ENCODE measurements at places on chromosomes 3 and 15.

DNA sequence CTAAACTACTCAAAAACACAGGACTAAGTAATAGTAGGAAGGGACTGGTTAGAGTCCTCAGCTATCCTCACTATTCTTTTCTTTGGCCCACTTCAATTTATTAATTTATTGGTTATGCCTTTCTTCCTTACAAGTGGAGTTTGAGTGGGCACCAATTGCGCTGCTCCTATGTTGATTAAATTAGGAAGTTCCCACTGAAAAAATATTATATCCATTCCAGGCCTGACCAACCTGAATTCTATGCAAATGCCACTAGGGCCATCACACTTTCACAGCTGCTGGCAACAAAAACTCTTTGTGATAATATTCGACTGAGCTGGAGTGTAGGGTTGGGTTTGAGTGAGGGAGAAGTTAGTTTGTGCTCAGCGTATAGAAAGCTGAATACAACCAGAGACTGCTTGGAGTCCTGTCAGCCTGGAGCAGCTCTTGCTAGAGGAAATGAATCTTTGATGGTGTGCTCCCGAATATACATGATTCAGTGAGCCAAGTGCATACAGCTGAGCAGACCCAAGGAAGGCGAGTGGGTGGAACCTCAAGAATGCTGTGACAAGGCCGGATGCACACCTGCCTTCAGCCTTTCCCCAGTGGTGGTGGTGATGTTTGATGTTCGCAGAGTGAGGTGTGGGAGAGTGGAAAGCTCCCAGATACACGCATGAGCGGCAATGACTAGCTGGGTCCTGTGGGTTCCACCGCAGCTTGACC, 1.5 kb downstream of the ARHGEF3 start:
- peak; percentile 50 for DNase-seq

DNA sequence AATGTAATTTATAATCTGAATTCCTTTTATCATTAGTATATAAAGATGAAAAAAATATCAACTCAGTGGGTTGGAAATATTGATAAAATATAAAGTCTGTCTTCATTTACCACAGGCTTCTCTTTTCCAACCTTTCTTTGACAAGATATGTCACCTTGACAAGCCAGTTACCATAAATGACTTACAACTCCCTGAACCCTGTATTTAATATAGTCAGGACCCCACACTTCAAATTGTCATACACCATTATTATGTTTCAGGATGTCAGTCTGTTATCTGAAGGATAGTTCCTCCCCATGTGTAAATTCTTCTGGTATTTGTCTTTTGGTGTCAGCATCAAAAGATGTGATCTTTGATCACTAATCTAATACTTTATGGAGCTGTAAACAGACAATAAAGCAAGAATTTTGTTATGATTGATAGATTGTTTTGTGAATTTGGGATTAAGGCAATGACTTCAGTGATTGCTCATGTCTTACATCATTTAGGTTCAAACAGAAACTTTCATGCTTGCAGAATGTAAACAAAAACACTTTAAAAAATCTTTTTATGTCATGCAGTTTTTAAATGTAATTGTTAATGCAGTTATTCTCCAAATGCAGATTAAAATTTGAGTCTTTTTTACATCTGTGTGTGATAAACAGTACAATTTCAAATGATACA, 503.5 kb upstream of the BCHE start:
- DNase-seq: no peak

DNA sequence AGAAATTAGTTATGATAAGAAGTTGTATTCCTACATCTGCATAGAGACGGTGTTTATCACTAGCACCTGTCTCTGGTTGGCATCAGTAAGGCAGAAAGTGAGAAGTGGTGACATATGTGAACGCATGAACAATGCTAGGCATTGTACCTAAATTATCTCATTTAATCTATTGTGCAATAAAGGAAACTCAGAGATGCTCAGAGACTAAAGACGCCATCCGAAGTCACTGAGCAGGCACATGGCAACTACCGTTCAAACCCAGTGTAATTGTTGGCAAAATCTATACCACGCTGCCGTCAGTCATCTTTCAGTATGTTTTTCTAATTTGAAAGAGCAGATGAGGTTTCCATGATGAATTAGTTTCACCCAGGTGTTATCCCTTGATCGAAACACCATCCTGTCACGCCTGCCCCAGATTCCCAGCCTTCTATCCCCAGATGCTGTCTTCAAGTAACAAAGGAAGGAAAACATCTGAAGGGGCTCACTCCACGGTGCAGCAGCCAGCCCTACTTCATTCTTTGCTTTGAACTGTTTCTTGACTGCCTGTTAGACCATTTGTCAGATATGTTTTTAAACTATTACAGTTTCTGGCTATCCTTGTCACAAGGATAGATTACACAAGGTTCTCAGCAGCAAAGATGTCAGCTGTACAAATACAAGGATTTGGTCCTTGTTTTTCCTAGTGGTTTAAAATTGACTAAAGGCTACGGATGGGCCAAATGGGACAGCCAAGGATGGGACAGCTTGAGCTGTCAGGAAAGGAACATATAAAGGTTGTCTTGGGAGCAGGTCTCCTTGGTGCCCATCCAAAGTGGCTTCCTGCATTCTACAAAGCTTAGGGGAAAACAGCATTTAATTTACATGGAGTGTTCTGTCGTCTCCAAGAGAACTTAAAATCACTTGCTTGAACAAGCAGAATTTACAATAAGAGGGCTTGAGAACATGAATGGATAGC, 99.1 kb downstream of the TMEM108 start:
- no peak for DNase-seq

DNA sequence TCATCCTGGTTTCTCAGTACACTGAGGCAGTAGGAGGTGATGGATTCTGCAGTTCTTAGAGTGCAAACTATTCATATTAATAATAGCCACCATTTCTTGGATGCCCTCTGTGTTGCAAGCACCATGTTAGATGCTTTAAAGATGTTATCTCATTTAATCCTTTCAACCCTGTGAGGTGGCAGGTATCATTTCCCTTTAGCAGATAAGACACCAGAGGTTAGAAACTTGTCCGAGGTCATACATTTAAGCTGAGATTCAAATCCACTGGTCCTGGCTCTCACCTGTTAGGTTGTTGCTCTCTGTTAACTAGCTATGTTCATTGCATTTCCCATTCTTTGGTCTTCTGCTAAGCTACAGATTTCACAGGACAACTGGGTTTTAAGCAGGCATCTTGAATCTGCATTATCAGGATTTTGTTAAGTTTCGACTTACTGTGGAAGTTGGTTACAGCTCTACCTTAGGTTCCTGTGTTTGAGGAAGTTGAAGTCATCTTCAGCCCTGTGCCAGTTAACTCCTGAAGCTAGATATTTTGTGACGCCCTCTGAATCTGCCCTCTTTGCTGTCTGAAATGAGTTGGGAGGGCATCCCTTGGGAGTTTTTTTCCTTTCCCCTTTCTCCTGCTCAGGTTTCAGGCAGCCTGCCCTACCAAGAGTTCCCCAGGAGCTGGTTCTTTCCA, 6.4 kb downstream of the PDE8A start:
- DNase-seq: no peak

DNA sequence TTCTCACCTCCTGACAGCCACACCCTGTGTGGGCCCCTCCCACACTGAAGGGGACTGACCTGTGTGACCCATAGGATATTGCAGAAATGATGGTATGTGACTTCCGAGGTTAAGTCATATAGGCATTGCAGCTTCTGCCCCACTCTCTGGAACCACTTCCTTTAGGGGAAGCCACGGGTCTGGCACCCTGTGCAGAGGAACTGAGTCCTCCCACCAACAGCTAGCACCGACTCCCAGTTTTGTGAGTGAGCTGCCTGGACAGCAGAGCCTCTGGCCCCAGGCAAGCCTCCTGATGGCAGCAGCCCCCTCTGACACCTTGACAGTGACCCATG, 24.6 kb upstream of the SLC6A6 start:
- no peak for DNase-seq

- peak; percentile 72 for DNase-seq
Observed at GRCh38 chr3:66407611-66408218, 93.1 kb downstream of the LRIG1 start.

- no peak for DNase-seq
Observed at GRCh38 chr15:59622289-59622688, 10.7 kb downstream of the GCNT3 start.

DNA sequence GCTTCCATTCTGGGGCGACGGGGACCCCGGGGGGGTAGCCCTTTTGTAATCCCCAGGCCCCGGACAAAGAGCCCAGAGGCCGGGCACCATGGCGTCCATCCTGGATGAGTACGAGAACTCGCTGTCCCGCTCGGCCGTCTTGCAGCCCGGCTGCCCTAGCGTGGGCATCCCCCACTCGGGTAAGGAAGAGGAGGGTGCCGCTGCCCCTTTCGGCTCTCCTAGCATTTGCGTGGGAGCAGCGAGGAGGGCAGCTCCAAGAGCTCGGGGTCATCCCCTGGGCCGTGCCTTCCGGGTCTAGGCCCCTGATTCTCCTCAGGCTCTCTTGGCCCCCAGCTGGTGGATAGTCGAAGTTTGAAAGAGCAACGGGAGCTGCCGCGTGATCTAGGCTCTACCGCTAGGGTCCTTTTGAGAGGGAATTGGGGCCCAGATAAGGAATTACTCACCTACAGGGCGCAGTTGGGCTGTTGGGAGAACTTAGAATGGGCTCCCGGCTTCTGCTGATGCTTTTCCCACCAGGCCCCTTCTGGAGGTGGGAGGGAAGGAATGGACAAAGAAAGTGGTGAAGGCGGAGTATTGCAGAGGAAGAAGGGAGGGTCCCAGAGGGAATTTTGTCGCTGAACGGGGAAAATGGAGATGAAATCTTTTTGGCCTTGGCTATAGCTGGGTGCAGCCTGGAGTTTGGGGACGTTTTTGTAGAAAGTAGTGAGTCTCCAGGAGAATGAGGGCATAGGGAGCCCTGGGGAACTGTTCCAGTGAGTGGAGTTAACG, 615 bp downstream of the VPS18 start:
- DNase-seq: peak; percentile 38

GRCh38 chr15:87638554-87639083, 617.9 kb downstream of the NTRK3 start:
- DNase-seq: no peak

DNA sequence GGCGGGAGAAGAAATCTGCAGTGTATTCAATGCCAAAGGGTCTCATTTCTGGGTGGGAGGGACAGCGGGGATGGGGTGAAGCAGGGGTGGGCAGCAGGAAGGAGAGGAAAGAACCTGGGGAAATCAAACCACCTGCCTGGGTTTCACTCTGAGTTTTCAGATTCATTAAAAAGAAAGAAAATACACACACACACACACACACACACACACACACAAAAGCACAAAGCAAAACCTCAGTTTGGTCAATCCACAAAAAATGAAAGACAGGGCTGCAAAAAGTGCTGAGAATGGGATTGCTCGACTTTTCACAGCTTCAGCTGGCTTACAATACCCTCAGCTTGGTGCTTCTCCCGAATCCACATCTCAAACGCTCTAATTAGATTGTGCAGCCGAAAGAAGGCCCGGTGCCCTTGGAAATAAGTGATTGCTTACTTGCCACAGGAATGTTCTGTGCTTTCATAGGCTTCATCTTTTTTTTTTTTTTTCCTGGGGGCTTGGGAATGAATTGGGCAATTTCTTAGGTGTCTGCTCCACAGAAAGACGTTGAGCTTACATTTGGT, 370.5 kb downstream of the RORA start:
- DNase-seq: no peak

DNA sequence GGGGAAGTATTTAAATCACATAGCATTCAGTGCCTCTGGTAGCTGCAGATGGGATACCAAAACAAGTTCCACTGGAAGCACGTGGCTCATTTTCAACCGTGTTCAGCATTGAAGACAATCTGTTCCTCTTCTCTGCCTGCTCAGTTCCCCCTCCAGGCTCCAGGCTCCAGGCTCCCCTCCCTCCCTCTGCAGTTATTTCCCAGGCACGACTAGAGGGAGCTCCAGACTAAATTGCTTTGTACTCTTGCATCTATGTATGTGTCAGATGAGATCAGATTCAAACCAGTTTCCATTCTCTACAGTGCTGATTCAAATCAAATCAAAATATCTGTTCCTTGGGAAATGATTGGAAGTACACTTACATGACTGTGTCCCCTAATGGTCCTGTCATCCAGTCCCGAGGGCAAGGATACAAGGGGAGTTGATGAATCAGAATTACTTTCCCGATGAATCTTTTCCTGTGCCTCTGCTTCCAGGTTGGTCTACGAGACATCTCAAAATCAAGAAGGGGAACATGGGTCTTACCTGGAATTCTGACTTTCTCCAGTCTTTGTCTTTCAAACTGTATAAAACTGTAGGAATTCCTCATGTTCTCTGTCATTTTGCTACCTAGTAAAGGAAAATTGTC, 600.5 kb downstream of the EDEM1 start:
- no peak for DNase-seq

- no peak for DNase-seq
Observed at GRCh38 chr3:14852717-14853116, 34.0 kb downstream of the FGD5 start.

DNA sequence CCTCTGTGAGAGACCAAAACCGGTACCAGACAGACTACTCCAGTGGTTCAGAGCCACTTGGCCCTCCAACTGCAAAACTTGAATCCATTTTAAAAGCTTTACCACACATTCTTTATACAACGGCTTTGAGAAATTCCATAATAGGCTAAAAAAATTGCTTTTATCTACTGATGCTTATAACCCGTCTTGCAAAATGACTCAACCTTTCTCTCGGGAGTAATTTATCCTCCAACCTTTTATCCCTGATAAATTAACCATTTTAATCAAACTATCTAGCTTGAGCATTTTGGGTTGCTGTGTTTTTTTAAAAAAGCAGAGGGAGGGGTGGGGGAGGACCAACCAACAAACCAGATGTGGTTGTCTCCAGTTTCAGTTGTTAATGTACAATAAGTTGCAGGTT, 275.7 kb upstream of the LRTM1 start:
- no peak for DNase-seq

- DNase-seq: no peak
Observed at GRCh38 chr3:12553921-12554391, 2.9 kb upstream of the MKRN2 start.

DNA sequence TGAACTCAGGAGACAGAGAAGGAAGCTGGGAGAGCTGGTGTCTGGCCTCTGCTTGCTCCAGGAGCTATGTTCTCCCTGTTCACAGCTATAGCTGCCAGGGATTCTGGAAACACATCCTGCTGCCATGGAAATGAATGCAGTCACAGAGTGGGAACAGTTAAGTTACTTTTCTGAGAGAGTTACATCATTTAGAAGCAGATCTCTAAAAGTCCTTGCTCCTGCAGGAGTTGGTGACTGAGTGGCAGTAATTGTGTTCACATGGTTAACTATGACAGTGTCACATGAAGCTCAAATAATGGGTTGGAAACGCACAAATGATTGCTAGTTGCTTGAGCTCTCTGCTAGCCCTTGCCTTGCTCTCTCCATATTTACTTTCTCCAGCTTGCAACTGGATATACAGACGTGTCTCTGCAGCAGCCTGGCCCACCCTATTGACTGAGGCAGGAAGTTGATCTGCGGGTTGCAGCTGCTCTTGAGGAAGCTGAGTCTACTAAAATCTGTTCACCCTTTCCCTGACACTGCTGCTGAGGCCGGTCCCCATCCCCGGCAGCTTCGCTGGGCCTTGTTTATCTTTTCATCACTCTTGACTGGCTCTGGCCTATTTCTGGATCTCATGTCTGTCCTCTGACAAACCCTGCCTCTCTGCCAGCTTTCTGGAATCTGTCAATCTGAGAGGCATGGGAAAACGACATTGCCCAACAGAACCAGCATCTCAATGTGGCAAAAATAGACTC, 16.7 kb upstream of the ISLR start:
- DNase-seq: no peak

Measured in activated CD4-positive, CD25-positive, alpha-beta regulatory T cell (primary cell).